ENCODE measurements at places on chromosomes 13 and 19. TPM values are rescaled to one million over a fixed set of nuclear protein-coding genes. Genes with fewer than 3 reads are reported as not detected.

DNA sequence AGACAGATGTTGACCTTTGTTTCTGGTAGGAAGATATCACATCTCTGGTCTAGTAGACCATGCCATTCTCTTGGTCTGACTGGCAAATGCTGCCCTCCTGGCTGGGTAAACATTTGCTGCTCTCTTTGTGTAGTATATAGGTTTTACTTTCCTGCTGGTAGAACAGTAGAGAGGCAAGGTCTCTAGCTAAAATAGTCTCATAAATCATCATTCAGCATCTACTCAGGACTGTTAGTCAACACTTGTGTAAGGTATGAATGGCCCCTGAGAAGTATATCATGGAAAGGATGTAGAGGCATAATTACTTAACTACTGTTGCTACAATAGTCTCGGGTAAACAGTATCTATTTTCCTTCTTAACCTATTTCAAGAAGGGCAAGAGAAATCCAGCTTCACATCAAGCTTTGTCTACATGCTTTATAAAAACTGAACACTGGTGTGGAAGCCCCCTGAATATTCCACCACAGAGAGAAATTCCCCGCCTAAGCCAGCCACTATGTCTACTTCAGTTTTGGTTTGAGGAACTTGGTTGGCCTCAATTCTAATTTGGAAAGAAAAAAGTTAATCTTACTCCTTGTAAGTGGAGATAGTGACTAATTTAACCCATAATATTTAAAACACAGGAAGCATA lies 18.4 kb upstream of the MYCBP2 start:
- no peak for ATAC-seq

DNA sequence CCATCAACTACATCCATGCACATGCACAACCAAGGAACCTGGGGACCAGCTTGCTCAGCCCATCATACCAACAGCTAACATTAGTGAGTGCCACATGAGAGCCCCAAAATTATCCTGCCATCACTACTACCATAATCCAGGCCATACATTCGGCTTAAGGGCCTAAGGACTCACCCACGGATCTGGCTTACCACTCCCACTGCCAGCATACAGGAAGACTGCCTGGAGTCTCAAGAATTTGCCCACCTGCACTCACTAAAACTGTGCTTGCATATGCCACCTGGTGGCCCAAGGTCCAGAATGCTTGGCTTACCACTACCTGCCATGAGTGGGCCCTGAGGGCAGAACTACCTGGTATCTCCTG lies 1562.9 kb upstream of the PRR20A start:
- no peak for ATAC-seq

DNA sequence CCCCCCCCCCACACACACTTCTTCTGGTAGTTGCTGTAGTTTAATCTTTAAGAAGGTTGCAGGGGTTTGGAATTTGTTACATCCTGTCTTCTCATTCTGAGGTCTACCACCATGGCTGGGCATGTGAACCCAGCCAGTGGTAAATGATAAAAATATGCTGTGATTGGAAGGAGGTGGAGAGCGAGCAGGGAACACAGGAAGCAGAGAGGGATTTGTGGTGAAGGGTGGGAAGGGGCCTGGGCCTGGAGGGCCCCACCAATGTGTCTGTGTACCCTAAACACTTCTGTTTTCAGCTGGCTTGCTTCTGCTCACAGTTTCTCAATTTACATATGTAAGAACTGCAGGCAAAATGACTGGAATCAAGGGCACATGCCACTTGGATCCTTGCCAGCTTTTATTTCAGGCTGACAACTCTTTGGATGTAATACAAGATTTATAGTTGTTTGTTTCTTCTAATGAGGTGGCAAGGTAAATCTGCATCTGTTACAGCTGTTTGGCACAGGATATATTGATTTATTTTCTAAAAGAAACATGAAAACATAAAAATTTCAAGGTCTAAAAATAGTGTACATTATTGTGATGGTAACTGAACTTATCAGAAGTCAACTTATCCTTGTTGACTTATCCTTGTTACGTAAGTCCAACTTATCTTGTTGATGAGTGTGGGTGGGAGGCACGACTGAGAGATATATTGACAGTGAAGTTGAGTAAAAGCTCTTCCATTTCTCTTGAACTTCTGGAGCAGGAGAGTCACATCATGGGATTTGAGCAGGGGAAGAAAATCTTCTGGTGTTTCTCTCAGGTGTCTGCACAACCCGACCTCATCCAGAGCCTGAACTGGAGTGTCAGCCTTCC lies 313.2 kb downstream of the SHISA2 start:
- ATAC-seq, result no peak

- no peak for ATAC-seq
Measured at GRCh38 chr13:93872376-93872775, 607.1 kb downstream of the DCT start.

DNA sequence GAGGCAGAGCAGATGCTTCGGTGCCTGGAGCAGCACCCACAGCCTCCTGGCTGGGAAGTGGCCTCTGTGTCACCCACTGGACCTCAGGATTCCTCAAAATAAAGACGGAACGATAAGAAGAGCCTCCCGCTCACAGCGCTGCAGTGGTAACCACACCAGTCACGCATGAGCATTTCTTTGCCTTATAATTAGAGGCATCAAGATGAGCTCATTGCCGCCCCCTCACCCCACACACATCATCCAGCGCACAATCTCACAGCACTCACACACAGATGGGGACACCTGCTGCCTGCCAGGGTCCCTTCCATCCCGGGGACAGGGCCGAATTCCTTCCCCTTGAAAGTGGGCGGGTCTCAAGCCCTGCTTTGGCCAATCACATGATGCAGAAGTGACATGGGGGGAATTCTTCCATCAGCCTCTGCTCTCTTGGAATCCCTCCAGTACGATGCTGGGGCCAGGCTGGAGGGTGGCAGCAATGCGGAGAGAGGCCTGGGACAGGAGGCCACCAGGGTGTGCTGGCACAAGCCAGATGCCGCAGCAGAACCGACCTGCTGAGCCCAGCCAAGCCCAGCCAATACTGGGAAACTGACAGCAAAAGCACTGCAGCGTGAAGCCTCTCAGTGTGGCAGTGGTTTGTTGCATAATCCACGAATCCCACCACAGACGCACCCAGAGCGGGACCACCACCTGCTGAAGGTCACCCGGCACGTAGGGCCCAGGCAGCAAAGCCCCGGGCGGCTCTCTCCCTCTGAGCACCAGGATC lies 16.0 kb downstream of the PIP5K1C start:
- ATAC-seq, result no peak

DNA sequence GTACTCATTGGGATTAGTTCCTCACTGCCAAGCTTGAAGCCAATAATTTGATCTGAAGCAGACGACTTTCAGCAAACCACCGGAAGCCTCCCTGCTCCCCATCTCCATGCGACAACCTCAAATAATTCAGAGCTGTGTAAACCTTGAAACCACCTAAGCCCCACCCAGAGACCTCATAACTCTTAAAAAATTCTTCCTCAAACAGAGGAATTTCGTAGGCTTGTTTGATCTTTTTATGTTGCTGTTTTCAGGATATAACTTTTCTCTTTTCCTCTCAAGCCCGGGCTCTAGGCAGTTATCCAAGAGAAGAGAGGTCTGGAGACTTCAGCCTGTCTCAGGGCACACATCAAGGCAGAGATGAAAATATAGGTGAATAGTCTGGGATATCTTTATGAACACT lies 311.6 kb downstream of the KCNRG start:
- ATAC-seq, result no peak

GAPDHS gene
- not detected for total RNA-seq

PNMA8B gene
- total RNA-seq, result 0.08 TPM
